ENCODE measurements at places on chromosomes 13 and 19. TPM values are rescaled to one million over a fixed set of nuclear protein-coding genes. Genes with fewer than 3 reads are reported as not detected.

Gene TEKTIP1
- total RNA-seq: 1.0 TPM

GRCh38 chr13:111161601-111162600 is 46.8 kb downstream of the ARHGEF7 start:
- H3K27ac ChIP-seq: no peak overlapping the region
- H3K4me1 ChIP-seq: peaks cover 5% of the 10 kb centered on the region
- no peak for DNase-seq
- H3K4me3 ChIP-seq: no peak overlapping the region

- H3K4me1 ChIP-seq: peaks cover 14% of the 10 kb centered on the region
- no peak overlapping the region for H3K4me3 ChIP-seq
- no peaks in the 10 kb centered on the region for H3K27me3 ChIP-seq
- no peak for DNase-seq
- H3K27ac ChIP-seq: peak overlapping the region; percentile 27
Measured at GRCh38 chr19:41403181-41403970, 5.8 kb downstream of the BCKDHA start.

Gene CLEC11A
- total RNA-seq: 2.4 TPM

DNA sequence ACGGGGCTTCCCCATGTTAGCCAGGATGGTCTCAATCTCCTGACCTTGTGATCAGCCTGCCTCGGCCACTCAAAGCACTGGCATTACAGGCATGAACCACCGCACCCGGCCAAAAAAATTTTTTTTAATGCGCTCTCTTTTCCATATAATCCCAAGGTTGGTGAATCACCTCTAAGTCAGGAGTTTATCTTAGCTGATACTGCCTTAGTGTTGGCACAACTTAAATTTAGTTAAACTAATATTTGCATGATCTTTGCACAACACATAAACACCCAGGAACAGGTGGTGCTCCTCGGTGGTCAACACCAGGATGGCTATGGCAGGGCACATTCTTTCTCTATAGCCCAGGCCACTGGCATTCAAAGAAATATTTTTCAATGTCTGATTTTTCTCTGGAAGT is 24.1 kb upstream of the PSG7 start:
- H3K27ac ChIP-seq: no peak overlapping the region
- no peak overlapping the region for H3K4me3 ChIP-seq
- H3K4me1 ChIP-seq: peaks cover 6% of the 10 kb centered on the region
- DNase-seq: no peak

DNA sequence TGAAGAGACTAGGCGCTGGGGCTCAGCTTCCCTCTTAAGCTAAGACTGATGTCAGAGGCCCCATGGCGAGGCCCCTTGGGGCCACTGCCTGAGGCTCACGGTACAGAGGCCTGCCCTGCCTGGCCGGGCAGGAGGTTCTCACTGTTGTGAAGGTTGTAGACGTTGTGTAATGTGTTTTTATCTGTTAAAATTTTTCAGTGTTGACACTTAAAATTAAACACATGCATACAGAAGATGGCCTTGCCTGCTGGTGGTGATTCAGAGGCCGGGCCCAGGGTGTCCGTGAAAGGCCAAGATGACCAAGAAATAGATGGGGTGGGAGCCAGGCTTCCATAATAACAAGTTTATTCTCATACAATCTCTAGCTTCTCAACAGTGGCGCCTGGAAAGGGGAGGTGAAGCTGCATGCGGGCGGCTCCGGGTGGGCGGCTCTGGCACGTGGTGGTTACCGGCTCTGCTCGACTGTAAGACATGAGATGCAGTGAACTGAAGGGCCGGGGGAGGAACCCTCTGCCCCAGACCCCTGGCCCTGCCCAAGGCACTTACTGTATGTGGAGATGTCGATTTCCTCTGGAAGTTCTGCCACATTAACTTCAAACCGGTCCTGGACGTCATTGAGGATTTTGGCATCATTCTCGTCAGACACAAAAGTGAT is 10.5 kb downstream of the DDX39A start:
- H3K4me3 ChIP-seq: no peak overlapping the region
- DNase-seq: no peak
- no peaks in the 10 kb centered on the region for H3K4me1 ChIP-seq
- peaks cover 79% of the 10 kb centered on the region for H3K36me3 ChIP-seq
- no peak overlapping the region for H3K27ac ChIP-seq

DNA sequence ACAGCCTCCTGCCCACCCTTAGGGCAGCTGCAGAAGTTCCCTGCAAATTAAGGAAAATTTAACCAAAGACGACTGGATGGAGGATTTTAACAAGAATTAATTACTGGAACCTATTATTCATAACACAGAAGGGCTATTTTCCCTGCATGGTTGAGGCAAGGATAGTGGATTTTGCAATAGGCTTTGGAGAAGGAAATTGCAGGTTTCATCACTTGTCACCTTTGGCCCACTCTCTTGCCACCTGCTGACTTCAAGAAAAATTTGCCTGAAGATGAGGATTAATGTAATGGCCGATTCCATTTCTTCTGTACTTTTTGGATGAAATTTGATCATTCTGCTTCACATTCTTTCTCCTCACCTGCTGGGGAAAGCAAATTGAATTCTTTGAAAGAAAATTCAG is 261.7 kb downstream of the FGF9 start:
- H3K4me3 ChIP-seq: no peak overlapping the region
- H3K27me3 ChIP-seq: no peaks in the 10 kb centered on the region
- no peaks in the 10 kb centered on the region for H3K4me1 ChIP-seq
- no peak overlapping the region for H3K27ac ChIP-seq

GRCh38 chr19:38878575-38879399 is 712 bp upstream of the RINL start:
- H3K27ac ChIP-seq: peak overlapping the region; percentile 42
- H3K4me1 ChIP-seq: peaks cover 9% of the 10 kb centered on the region
- peaks cover 9% of the 10 kb centered on the region for H3K36me3 ChIP-seq
- no peaks in the 10 kb centered on the region for H3K27me3 ChIP-seq
- no peak for DNase-seq

DNA sequence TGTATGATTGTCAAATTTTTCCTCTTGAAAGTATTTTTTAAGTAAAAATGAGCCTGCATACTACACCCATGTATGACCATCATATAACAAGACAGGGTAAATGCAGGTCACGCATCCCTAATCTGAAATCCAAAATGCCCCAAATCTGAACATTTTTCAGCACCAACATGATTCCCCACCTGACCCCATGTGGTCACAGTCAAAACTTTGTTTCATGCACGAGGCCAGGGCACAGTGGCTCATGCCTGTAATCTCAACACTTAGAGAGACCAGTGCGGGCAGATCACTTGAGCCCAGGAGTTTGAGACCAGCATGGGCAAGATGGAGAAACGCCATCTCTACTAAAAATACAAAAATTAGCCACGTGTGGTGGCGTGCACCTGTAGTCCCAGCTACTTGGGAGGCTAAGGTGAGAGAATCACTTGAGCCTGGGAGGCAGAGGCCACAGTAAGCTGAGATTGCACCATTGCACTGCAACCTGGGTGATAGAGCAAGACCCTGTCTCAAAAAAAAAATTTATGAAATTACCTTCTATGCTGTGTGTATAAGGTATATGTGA is 63.7 kb upstream of the NPAS1 start:
- peaks cover 37% of the 10 kb centered on the region for H3K36me3 ChIP-seq
- DNase-seq: no peak
- H3K27ac ChIP-seq: no peak overlapping the region
- no peak overlapping the region for H3K4me3 ChIP-seq
- no peaks in the 10 kb centered on the region for H3K27me3 ChIP-seq

DNA sequence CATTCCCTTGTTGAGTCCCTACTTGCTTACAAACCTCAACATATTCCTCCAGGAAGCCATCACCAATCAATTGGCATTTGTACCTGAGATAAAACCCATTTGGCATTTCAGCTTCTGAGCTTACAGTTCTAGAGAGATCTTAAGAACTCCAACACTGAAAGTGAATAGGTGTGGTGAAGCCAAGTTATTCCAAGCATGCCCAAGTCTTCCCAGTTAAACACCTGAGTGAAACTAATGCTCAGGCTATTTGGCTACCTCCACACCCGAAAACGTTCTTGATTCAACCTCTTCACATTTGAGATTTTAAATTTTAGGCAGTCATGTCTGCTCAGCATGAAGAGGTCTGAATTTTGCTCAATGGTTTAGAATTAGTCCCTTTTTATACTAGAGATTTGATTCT is 2.5 kb upstream of the SCEL start:
- no peak for DNase-seq
- no peak overlapping the region for H3K27ac ChIP-seq
- no peaks in the 10 kb centered on the region for H3K27me3 ChIP-seq

DNA sequence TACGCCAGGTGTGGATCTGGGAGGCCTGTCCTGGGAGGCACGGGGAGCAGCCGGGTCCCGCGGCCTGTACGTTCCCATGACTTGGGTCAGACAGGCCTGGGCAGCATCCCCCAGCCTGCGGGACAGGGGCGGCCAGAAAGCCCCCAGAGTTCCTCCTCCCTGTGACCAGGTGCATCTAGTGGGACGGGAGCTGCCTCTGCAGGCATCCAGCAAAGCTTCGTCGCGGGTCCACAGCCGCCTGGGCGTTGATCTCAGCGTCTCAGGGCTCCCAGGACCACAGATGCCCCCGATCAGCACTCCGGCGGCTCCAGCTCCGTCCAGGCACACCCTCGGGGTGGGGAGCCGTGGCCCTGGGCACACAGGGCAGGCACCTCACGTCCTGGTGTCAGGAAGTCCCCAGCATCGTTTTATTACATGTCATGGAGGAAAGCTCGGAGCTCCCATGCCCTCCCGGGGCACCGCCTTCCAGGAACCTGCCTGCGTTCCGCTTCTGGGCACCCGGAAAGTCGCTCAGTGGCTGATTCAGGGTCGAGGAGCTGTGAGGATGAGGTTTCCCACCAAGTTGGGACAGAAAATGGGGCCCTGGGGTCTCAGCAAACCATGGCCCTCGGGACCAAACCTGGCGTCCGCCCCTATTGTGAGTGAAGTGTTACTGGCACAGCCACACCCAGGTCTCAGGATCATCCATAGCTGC is 1.5 kb upstream of the GZMM start:
- no peak for DNase-seq
- H3K4me3 ChIP-seq: no peak overlapping the region
- H3K27ac ChIP-seq: no peak overlapping the region
- H3K4me1 ChIP-seq: no peaks in the 10 kb centered on the region

Gene TMEM238
- 10.6 TPM for total RNA-seq

GRCh38 chr19:39148939-39149529 is 23.4 kb downstream of the PAK4 start:
- H3K4me1 ChIP-seq: peaks cover 5% of the 10 kb centered on the region
- no peak overlapping the region for H3K4me3 ChIP-seq
- H3K27me3 ChIP-seq: no peaks in the 10 kb centered on the region
- DNase-seq: no peak
- H3K27ac ChIP-seq: no peak overlapping the region
- H3K36me3 ChIP-seq: peaks cover 6% of the 10 kb centered on the region

- H3K27ac ChIP-seq: no peak overlapping the region
- no peak overlapping the region for H3K4me3 ChIP-seq
- H3K27me3 ChIP-seq: no peaks in the 10 kb centered on the region
- no peak for DNase-seq
- H3K36me3 ChIP-seq: no peaks in the 10 kb centered on the region
Measured at GRCh38 chr13:112024577-112024976, 42.4 kb upstream of the SOX1 start.

Gene TMEM38A
- total RNA-seq: 4.5 TPM

DNA sequence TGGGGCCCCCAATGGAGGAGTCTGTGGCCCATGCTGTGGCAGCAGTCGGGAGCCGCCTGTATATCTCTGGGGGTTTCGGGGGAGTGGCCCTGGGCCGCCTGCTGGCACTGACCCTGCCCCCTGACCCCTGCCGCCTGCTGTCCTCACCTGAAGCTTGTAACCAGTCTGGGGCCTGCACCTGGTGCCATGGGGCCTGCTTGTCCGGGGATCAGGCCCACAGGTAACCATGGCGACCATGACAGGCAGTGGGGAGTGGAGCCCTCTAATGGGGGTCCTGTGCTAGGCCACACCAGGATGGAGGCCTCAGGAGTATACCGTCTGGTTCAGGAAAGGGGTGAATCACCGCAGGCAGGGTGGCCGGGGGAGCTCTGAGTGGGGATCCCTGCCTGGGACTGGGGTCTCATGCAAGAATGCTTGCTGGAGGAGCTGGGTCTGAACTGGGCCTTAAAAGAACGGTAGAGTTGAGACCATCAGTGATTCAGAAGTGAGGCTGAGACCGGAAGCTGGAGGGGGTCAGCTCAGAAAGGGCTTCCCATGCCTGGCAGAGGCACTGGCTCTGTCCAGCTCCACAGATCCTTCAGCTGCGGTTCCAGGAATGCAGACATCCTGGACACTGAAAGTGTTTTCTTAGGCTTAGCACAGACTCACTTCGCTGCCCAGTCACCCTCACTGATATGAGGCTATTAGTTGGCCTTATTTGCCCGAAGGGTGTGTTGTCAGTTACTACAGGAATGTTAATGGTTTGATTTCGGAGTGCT is 29.1 kb downstream of the CNFN start:
- H3K27ac ChIP-seq: no peak overlapping the region
- H3K4me3 ChIP-seq: no peak overlapping the region
- no peaks in the 10 kb centered on the region for H3K27me3 ChIP-seq
- H3K4me1 ChIP-seq: no peaks in the 10 kb centered on the region
- peaks cover 31% of the 10 kb centered on the region for H3K36me3 ChIP-seq
- DNase-seq: no peak

DNA sequence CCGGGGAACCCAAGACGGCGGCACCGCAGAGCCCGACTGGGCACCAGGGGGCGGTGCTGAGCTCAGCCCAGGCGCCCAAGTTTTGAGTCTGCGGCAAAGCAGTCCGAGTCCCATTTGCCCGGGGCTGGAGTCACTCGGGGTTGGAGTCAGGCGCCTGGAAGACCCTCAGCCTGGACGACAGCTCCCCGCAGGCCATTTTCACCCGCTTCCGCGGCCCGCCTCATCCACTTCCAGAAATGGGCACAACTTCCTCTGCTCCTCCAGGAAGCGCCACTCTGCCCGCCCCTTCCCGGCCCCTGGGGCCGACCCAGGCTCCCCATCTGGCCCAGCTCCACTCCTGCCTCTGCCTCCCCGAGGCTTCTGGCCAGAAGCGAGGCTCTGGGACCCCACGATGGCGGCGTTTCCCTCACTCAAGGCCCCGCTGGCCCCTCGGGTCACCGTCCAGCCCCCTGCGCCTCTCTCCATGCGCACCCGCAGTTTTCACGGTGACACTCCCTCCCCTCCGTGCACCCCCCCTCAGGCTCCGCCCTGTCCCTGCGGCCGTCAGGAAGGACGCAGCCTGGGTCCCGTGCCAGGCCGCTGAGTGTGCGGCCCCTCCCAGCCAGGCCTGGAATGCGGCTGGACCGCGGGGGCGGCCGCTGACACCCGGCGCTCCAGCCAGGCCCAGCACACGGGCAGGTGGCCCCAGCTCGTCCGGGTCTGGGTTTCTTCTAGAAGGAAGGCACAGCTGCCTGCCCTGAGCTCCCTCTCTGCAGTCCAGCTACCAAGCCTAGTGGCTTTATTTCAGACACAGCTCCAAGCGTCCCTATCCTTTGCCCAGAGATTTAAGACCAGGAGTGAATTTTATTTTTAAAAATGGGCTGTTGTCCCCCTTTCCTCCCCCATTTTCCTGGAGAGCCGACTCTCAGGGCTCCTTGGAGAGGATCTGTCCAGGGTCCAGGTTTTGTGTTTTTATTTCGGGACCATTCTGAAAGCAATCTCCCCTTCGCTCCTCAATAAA is 4.7 kb downstream of the SERTAD1 start:
- DNase-seq: peak; percentile 96
- H3K27me3 ChIP-seq: no peaks in the 10 kb centered on the region
- H3K36me3 ChIP-seq: peaks cover 22% of the 10 kb centered on the region
- H3K4me1 ChIP-seq: peaks cover 6% of the 10 kb centered on the region

Gene KLK5
- total RNA-seq: 0.19 TPM

- peaks cover 5% of the 10 kb centered on the region for H3K36me3 ChIP-seq
- no peaks in the 10 kb centered on the region for H3K4me1 ChIP-seq
- DNase-seq: no peak
- H3K27me3 ChIP-seq: no peaks in the 10 kb centered on the region
- H3K27ac ChIP-seq: no peak overlapping the region
Measured at GRCh38 chr19:21197590-21198295, 55.9 kb downstream of the ZNF431 start.

Data from MCF 10A (cell line).